ENCODE measurements at places on chromosomes 4 and X.

DNA sequence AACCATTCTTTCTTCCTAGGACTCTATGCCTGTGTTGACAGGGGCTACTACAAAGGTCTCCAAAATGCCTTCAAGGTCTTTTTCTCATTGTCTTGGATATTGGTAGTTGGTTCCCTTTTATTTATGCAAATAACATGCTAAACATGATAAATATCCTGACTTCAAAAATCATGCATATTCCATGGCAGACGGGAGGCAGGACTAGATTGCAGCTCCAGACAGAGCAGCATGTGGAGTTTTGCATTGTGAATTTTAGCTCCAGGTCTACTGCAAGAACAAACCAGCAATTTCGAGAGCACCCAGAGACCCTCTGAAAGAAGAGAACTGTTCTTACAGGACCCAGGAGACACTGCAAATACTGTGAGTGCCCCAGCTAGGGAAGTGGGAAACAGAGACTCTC, 254.9 kb downstream of the RCHY1 start:
- no peak for DNase-seq

GRCh38 chrX:16240231-16240905, 73.1 kb downstream of the MAGEB17 start:
- DNase-seq, result no peak

DNA sequence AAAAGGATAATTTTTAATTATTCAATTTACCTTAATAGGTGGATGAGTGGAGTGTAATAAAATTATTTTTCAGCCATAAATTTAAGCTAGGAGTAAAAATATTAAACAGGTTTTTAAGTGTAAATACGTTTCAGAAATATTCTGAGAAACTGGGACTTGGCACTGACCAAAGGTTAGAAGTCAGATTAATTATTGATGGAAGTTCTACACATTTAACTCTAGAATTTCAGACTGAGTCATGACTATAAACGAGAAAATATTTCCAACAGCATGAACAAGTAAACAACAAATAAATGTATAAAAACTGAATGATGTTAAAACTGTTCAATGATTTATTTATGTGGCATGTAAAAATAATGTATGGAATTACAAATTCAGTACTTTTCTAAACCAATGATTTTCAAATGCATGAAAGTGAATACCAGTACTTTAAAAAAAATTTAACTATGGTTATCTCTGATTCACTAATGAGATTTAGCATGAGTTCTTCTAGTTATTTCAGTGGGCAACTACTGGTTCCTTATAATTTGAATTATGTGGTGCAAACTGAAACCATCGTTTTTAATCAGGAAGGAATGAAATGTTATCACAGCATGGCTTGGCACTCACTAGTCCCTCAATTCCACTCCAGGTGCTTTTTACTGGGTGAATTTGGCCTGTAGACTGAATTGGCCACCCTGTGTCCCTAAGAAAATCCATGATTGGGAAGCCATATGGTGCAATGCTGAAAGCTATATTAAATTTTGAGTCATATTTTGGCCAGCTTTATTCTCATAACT, 244.2 kb downstream of the FSTL5 start:
- DNase-seq, result no peak

DNA sequence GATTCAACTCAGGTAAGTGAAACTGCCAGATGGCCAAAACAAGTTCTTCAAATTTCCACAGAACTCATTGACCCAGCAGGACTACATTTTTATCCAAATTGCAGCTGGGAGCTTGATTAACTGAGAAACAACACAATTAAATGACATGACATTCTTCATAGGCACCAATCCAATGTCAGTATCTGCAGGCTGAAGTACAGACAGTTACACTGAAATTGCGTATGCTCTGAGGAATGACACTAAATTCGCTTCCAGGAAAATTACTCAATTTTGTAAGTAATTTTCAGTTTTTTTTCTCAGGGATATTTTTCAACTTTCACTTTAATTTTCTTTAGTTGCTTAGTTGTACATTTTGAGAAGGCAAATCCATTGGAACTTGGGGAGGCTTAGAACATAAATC, 4.5 kb downstream of the C1GALT1C1 start:
- peak; percentile 21 for DNase-seq

GRCh38 chr4:179151770-179152169, 1709.5 kb upstream of the AGA start:
- DNase-seq, result no peak

- no peak for DNase-seq
Observed at GRCh38 chr4:181739031-181739430, 504.2 kb upstream of the TENM3 start.

DNA sequence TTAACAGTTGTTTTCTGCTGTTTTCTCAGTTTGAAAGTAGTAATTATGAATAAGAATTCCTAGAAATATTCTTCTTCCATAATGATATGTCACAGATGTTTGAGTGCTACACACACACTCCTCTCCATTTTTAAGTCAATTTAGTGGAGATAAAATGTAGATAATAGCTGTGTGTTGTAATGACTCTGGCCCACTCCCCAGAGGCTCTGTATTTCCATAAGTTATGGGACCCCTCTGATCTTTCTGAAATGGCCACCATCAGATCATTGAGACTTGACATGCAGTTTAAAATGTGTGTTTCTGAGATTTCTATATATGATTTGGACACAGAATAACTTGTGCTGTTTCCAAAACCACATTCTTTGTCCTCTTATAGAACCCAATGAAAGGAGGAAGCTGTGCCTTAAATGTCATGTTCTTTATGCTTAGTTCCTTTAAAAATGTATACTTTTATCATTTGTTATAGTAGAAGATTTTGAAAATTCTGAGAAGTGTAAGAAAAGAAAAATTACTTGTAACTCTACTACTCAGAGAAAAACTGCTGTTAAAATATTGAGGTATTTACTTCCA, 46.4 kb downstream of the GAB1 start:
- no peak for DNase-seq

GRCh38 chr4:167722487-167722808, 369.9 kb upstream of the ANXA10 start:
- DNase-seq, result no peak

GRCh38 chrX:13733506-13733905, 914 bp downstream of the TRAPPC2 start:
- no peak for DNase-seq
